ENCODE measurements at places on chromosomes 1 and 21.

DNA sequence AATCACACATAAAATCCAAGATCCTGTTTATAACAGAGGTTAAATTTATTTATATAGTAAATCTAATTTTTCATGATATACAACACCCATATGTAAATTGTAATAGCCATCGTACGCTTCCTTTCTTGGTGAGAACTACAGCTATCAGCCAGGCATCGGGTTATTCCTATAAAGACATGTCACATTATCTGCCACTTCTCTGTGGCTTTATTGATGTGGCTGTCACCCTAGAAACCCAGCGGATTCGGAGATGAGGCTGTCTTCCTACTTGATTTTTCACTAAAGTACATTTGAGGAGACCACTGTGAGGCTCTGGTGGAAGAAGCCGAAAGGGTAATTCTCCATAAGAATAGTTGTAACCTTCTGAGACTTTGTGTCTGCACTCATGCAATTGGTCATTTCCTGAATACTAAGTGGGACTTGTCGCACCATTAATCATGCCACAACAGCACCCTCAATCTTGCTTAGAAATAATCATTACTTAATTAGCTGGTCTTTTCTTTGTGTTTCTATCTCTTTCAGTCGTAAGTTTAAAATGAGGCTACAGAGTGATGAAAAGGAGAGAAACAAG is 106.0 kb downstream of the NTNG1 start:
- DNase-seq, result no peak

GRCh38 chr1:7562729-7563605 is 208.1 kb upstream of the VAMP3 start:
- DNase-seq, result no peak

DNA sequence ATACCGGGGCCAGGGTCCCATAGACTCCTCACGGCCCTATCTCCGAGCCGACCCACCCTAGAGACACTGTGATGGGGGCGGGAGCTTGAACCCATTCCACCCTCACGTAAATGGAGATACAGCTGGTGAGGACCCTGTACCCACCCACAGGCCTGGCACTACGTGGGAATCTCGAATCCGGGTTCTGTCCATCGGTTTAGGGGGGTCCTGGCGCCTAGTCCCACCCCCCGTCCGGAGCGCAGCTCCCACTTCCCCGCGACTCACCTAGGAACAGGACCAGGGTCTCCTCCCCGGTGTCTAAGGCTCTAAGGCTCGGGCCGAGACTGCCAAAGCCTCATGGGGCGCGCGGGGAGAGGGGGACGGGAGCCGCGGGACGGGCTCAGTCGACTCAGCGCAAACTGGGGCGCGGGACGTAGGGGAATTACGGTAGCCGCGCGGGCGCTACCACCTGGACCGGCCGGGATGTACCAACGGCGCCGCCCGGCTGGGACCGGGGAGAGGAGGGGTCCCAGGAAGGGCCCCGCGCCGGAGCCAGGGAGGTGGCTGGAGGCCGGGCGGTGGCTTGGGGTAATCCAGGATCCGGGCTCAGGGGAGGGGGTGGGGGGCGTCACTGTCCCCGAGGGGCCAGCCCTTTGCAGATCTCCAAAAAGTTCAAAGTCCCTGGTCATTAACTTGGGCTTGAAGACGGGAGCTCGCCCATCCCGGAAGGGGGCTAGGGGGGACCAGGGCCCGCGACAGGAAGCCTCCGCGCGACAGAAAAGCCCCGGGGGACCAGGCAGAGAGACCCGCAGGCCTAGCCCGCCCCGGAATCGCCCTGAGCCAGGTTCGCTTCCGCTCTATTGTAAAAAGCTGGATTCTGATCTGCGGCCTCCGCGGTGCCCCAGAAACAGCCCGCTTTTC is 1.0 kb downstream of the PLEKHG5 start:
- peak; percentile 65 for DNase-seq

- DNase-seq, result no peak
Measured at GRCh38 chr1:207313131-207313530, 8.3 kb upstream of the CD55 start.

GRCh38 chr1:29513357-29513756 is 277.0 kb downstream of the PTPRU start:
- no peak for DNase-seq

DNA sequence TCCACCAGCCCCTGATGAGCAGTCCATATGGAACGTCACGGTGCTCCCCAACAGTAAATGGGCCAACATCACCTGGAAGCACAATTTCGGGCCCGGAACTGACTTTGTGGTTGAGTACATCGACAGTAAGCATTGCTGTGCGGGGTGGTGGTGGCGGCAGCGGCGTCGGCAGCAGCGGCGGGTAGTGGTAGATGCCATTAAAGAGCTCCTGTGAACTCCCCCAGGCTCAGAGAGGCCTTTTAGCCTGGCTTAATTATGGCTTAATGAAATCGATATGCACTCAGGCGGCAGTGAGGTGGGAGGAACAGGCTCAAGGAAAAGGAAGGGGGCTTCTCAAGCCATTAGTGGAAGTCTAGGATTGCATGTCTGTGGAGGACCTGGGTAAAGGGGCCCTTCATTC is 41.9 kb upstream of the CNTN2 start:
- DNase-seq, result no peak

GRCh38 chr1:32716312-32717148 is 14.0 kb upstream of the SYNC start:
- peak; percentile 45 for DNase-seq

- DNase-seq, result no peak
Measured at GRCh38 chr1:158398818-158399514, at the start of gene OR10T2. OR10T2 (minus strand) TSS chr1:158399466; CDS start chr1:158399466, 0 bp downstream.

All from stimulated activated CD4-positive, alpha-beta T cell treated with anti-CD3 and anti-CD28 coated beads, Interleukin-4, amount 100 ng/mL, for 48 hours (primary cell).